CD4-positive, alpha-beta T cell (primary cell): ENCODE measurements at places on chromosomes 11 and 22.

DNA sequence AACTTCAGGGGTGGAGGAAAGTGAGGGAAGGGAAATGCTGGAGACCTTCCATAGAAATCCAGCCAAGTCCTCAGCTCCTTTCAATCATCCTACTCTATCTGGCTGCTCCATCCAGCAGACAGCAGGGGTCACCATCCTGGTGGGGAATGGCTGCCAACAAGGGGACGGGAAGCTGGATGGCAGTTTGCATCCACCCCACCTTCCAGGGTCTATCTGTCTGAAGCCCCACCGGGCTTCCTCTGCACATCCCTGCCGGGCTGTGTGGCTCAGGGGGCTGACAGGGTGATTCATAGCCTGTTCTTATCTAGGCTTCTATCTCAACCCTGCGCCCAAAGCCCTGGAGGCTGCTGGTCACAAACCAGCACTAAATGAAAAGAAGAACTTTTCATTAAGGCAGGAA, 1.1 kb downstream of the SYTL2 start:
- peak; percentile 51 for DNase-seq

GRCh38 chr11:62592989-62593421, 1.7 kb upstream of the TUT1 start:
- no peak for DNase-seq

DNA sequence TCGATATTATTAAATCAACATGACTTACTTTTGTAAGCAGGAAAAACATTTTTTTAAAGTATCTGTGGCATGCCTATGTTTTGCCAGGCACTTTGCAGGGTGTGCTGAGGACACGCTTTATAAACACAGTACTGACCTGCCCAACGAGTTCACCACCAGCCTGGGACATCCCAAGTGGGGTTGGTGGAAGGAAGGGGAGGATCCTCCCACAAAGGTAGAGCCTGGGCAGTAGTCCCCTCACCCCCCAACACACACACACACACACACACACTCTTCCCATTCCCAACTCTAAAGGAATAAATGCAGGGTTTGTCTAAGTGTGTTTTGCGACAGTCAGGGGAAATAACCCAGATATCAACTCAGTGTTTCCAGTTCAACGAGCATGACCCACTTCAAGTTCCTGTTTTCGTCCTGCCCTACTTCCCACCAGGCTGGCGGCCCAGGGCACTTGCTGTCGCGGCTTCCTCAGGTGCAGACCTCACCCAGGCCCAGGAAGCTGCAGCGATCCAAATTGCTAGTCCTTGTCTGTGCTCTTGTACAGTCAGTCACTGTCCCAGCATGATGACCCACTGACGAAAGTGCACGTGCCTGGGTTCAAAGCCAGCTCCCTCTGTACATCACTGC, 3.1 kb downstream of the CERK start:
- DNase-seq = peak; percentile 77

- no peak for DNase-seq
Observed at GRCh38 chr11:19283991-19284390, 43.2 kb upstream of the E2F8 start.

- DNase-seq = no peak
Observed at GRCh38 chr11:35138058-35138457, 913 bp upstream of the CD44 start.

DNA sequence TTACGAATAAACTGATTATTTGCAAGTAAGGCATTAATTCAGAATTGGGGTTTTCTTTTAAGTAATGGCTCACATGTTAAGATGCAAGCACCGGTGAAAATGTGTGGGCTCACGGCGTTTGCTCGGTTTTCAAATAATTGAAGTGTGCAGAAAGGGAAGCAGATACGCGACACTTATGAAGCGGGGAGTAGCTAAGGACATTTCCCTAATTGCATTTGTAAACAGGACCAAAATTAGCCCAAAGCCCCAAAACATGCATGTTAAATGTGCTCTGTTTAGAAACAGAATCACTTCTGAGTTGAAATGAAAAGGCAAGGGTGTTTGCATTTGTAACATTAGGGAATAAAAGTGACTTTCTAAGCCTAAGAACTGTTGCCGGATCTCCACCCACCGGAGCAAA, 61.3 kb downstream of the ELFN2 start:
- no peak for DNase-seq
